Caudate nucleus (tissue), 63 donors: ENCODE measurements at places on chromosomes 4 and X.

DNA sequence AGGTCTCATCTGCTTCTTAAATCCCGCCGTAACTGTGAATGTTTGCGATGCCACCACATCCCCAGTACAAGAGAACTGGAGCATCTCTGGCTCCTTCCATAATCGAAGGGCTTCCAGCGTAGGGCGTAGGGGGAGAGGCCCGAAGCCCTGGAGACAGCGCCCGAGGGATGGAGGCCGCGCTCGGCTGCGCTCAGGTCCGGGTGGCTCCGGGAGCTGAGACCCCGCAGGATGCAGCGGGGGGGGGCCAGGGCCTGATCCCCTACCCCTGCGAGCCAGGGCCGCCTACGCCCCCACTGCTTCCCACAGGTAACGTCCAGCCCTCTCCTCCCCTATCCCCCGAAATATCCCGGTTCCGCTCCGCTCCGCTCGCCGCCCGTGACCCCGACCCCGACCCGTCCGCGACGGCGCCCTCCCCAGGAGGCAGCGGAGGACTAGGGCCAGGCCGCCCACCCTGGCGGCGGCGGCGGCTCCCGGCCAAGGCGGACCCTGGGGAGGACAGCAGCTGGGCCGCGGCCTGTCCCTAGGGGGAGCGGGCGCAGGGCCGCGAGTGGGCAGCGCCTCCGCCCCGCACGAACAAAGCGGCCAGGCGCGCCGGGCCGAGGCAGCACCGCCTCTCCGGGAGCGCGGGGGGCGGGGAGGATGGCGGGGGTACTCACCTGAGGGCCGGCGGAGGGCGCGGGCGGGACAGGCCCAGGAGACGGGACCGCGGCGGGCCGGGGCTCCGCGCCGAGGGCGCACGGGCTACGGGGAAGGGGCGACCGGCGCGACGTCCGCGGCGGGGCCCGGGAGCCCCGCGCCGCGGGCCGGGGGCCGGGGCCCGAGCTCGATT is 723 bp downstream of the WDFY3 start:
- DNase-seq = peak; percentile 40

GRCh38 chr4:3174371-3175338 is 74.3 kb upstream of the MSANTD1 start:
- no peak for DNase-seq

- no peak for DNase-seq
These were observed 760.0 kb downstream of the FSTL5 start for GRCh38 chr4:161403781-161404180.

GRCh38 chrX:22276781-22277180 is 4.1 kb downstream of the CBLL2 start:
- DNase-seq = no peak

GRCh38 chr4:122797405-122798094 is 29.1 kb upstream of the FGF2 start:
- no peak for DNase-seq

- no peak for DNase-seq
These were observed 186.0 kb upstream of the WDFY3 start for GRCh38 chr4:85152480-85152879.

DNA sequence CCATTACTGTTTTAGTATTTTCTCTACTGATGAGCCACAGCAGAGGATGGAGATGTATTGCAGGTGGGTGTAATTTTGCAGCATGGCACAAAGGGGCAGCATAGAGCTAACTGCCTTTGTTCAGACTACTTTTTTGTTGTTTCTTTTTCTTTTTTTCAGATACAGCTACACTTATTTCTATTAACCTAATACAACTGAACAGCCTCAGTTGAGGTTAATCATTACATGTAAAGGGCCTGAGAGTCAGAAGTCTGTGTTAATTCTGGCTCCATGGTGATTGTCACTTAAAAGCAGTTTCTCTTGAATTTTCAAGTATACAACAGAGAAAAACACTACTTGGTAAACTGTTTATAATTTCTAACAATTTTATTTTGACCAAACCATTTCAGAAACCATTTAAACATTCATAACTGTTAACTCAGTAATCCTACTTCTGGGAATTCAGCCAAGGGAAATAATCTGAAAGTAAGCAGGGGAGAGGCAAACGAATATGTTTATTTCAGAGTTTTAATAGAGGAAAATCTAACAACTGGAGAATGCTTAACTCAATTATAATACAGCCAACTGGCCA is 13.9 kb upstream of the PPEF2 start:
- no peak for DNase-seq

- DNase-seq = no peak
These were observed 15.8 kb upstream of the MPC1L start for GRCh38 chrX:40607381-40607780.

DNA sequence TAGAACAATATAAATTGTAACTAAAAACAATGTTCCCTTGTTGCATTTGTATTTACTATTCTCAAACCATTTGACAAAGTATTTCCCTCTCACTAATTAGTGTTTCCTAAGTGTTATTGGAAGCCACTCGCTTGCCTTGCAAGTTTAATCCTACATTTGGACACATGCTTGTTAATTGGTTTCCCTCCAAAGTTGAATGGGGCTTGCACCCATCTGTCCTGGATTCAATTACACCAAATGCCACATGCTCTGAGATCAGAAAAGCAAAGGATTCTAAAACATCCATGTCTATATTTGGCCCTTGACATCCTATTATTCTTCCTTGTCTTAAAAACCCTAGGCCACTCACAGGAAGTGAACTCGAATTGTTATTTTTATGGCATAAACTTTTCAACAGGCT is 146.6 kb downstream of the AMELX start:
- DNase-seq = no peak

GRCh38 chr4:119679251-119679650 is 50.6 kb upstream of the PDE5A start:
- DNase-seq = no peak
